Fibroblast of skin of abdomen (primary cell): ENCODE measurements at places on chromosomes 7 and 10.

DNA sequence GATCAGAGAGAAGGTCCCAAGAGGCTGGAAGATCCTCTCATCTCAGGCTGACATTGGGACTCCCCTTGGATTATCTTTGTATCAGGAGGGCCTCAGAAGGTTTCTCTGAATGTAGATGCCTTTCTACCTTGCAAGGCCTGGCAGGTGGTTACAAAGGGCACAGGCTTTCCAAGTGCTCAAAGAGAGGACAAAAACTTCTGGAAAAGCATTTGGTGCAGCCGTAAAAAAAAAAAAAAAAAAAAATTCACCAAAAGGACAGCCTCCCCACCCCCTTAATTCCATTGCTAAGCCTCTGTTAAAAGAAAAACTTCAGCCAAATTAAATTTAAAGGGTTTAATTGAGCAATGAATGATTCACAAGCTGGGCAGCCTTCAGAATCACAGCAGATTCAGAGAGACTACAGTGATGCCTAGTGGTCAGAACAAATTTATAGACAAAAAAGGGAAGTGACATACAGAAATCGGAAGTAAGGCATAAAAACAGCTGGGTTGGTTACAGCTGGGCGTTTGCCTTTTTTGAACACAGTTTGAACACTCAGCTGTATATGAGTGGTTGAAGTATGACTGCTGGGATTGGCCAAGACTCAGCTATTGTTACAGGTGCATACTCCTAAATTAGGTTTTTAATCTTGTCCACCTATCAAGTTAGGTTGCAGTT is 42.5 kb upstream of the LRGUK start:
- no peak for DNase-seq

GRCh38 chr7:116212869-116213268 is 2.5 kb downstream of the TES start:
- DNase-seq = peak; percentile 76

GRCh38 chr7:28686418-28686800 is 271.7 kb downstream of the TRIL start:
- peak; percentile 77 for DNase-seq

DNA sequence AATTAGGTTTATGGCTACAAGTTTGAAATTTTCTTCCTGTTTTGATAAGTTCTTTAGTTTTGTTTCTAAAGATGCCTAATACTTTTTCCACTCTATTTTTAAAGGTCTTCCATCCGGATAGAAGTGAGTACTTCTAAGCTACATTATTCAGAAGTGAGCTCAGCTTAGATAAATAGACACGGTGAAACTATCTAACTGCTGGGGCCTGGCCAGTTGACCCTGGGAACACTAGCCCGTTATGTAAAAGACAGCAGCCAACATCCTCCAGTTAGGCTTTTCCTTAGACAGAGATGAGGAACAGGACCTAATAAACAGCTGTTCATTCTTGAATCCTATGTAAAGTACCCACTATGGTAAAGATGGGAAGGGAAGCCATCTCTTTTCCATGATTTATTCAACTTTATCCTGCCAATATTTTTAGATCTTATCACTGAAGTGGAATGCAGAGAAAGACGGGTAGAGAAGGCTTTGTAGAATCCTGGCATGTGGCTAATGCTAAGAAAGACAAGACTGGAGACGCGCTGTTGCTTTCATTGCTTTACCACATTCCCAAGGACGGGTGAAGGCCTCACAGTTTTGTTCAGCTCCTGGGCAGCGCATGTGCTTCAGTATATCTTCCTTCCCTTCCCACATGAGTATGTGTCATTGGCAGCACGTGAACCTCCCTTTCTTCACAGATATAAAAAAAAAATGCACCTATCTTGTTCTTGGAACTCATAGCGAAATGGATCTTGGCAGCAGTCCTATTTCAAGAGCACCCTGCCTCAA is 340.0 kb upstream of the MEOX2 start:
- no peak for DNase-seq

DNA sequence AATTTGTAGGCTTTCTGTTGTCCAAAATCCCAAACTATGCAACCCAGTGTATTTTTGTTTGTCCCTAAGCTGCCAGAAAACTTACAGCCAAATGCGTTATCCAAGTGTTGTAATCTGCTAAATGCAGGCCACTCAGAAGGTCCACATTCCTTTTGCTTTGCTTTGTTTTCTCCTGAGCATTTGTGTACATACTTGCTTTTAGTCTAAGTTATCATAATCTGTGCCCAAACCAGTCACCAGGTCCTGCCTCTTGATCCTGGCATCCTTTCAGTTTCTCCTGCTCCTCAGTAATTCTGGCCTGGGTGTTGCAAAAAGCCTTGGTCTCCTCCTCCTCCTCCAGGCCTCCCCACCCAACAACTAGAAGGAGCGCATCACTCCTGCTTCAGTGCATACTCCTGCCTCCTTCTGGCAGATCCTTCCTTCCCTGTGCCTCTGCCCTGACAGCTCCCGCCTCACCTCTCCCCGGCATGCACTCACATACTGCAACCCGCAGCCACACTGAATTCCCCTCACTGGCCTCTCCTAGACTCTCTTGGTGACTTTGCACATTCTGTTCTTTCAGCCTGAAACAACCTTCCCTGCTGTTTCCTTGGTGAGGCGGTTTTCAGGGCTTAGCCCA is 2.3 kb downstream of the DENND2A start:
- peak; percentile 40 for DNase-seq

GRCh38 chr10:71623098-71623985 is 96.2 kb downstream of the C10orf105 start:
- DNase-seq = peak; percentile 22

GRCh38 chr10:31018962-31019361 is 12.7 kb downstream of the ZNF438 start:
- no peak for DNase-seq

- no peak for DNase-seq
These were observed 52.8 kb downstream of the LMBR1 start for GRCh38 chr7:156840134-156840533.

DNA sequence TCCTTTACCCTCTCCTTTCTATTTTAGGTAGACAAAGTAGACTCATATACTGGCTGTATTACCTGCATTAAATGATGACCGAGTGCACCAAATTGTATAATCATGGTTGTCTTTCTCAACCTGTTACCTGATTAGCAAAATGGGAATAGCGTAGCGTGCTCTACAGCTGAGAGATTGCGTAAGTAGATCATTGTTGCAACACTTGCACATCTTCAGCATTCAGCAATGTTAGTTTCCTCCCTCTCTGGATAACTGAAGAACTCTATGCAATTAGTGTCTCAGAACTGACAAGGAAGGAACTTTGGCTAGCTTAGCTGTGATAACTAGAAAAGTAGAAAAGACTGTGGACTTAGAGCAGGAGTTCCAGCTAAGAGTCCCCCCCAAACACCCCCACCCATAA is 787.4 kb downstream of the PHTF2 start:
- no peak for DNase-seq

- no peak for DNase-seq
These were observed 13.7 kb upstream of the C10orf71 start for GRCh38 chr10:49285232-49285631.

GRCh38 chr10:52020702-52021101 is 293.4 kb upstream of the DKK1 start:
- no peak for DNase-seq

- no peak for DNase-seq
These were observed 51.9 kb downstream of the FAM13C start for GRCh38 chr10:59310324-59310914.

- DNase-seq = no peak
These were observed 186.7 kb downstream of the SLC25A13 start for GRCh38 chr7:96135241-96135640.

GRCh38 chr7:106306256-106306655 is 21.5 kb upstream of the NAMPT start:
- DNase-seq = no peak

DNA sequence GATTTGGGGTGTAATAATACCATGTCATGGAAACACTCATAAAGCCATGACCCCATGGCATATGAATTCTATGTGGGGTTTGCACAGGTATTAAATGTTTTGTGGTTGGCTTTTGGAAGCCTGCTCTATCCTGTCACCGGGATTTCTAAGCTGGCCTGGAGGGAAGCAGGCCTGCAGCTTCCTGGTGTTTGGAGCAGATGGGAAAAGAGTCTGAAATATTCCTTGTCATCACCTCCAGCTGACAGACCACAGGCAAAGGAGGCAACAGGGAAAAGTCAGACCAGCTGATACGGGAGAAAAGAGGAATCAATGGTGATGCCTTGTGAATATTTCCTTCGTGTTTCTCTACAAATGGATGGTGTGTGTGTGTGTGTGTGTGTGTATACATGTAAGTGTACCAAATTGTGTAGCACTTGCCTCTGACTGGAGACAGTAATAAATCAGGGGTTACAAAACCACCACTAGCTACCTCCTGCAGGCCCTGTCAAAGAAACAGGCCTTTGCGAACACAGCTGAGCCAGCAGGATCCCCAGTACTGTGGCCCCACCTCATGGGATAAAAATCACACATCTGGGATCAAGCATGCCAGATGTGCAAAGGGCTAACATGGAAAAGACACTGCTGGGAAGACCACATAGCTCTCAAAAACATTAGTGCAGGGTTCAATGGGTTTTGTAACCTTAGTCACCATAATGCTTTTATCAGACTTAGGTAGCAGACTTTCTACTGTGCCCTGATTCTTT is 120.8 kb upstream of the HPS1 start:
- DNase-seq = peak; percentile 61

- DNase-seq = peak; percentile 81
These were observed 5.5 kb upstream of the LIPN start for GRCh38 chr10:88754287-88754686.

DNA sequence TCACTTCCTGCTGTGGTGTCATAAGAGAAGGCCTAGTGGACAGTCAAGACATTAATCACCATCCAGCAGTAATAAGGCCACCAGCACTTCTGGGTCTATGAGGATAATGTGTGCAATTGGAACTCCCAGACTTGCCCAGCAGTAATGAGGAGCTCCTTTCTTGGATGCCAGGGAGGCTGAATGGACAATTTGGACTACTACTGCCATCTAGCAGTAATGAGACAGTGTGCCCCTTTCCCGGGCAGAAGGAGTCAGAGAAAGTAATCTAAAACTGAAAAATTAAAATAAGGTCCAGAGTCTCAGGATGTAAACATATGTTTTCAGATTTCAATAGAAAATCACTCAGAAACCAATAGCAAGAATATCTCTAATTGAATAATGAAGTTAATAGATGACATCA is 400.4 kb downstream of the CDC14C start:
- DNase-seq = no peak

DNA sequence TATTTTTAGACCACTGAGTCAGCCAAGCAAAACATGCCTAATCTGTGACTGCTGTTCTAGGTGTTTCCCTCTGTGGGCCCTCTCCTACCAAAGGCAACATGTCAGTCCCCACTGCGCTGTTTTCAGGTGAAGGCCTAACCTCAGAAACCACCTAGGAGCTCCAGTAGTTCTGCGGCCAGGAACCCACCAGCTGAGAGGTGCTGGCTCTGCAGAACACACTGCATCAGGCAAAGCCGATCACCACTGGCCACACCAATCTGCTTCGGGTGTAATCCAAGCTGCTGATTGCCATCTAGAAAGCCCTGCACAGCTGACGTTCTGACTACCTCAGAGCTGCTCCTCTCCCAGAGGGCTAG is 14.9 kb downstream of the CAMK2G start:
- no peak for DNase-seq
